ENCODE measurements at places on chromosomes 16 and 17.

- no peak for DNase-seq
Observed at GRCh38 chr17:74134991-74135390, 68.5 kb upstream of the RPL38 start.

GRCh38 chr17:6346156-6346786, 88.7 kb downstream of the AIPL1 start:
- DNase-seq, result no peak

GRCh38 chr16:69691980-69692911, 34.1 kb downstream of the NQO1 start:
- no peak for DNase-seq

- DNase-seq, result no peak
Observed at GRCh38 chr17:34178092-34178491, 77.0 kb upstream of the CCL2 start.

GRCh38 chr17:39678340-39679116, 9.3 kb downstream of the PGAP3 start:
- DNase-seq, result no peak

DNA sequence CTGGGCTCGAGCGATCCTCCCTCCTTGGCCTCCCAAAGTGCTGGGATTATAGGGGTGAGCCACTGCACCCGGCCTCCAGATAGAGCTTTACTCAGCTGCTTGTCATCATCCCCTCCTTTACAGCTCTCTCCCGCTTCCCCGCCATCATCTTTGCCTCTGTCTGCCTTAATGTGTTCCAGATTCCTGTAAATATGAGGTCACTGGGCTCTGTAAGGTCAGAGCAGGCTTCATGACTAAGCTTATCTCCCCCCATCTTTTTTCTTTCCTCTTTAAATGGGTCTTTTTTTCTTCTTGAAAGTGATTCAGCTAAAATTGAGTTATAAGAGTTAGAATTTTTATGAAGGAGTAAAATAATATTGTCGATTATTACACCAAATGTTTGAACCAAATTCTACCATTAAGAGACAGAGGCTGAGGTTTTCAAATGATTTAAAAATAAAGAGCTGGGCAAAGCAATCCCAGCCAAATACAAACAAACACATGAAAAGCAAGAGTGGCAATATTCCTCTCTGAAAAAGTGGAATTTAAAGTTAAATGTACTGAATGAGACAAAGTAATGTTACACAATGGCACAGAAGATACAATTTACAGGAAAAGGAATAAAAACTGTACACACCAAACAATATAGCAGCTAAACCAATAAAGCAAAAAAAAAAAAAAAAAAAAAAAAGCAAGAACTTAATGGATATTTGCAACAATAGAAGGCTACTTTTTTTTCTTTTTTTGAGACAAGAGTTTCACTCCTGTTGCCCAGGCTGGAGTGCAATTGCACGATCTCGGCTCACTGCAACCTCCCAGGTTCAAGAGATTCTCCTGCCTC, 62.1 kb downstream of the CRISPLD2 start:
- no peak for DNase-seq

DNA sequence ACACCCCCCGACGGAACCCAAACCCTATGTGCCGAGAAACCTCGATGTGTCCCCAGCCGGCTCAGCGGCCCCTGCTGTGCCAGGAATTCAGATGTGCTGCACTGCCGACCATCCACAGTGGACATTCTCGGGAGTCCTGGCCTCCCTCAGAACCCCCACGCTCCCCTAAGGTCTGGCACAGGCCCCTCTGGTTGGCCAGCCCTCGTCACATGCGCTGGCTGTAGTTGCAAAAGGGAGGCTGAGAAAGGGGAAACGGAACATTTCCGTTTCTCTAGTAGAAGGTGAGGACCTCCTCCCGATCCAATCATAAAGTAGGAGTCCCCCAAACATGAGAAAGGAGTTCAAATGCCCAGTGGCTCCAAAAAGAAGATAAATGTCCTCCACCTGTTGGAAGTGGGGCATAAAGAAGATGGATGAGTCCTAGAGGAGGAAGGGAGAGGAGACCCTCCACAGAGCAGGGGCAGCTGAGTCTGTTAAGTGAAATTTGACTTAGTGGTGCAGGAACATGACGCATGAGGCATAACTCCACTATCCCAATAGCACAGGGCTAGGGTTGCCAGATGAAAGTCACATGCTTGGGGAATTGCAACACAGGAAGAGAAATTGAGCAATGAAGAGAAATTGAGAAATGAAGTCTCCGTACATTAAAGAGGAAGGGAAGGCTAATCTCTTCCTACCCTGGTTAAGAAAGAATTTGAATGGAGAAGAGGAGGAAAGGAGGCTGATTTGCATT, 49.3 kb upstream of the WSB1 start:
- DNase-seq, result no peak

DNA sequence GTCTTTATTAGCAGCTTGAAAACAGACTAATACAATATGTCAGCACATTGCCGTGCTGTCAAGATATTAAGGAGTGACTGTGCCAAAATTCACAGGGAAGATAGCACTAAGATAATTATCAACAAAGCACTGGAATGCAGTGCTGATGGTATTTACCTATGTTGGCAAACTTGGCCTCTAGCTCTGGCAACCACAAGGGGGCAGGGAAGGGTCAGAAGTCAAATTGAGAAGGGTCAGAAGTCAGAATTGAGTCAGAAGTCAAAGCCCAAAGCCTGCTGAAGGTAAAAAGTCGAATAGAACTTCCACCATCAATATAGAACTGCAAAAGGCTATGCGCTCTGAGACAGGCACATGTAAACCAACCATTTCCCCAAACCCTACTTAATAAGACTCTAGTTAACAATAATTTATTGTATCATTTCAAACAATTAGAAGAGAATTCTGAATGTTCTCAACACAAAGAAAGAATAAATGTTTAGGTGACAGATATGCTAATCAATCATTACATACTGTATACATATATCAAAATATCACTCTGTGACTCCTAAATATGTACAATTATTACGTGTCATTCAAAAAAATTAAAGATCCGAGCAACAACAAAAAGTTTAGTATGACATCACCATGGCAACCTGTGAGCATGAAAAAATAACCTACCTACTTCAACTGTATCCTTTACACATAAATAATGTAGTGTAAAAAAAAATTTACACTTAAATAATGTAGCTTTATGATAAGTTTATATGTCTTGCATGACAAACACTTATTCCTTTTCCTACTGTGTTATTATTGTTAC, 916.1 kb downstream of the KCNJ2 start:
- DNase-seq, result peak; percentile 1

DNA sequence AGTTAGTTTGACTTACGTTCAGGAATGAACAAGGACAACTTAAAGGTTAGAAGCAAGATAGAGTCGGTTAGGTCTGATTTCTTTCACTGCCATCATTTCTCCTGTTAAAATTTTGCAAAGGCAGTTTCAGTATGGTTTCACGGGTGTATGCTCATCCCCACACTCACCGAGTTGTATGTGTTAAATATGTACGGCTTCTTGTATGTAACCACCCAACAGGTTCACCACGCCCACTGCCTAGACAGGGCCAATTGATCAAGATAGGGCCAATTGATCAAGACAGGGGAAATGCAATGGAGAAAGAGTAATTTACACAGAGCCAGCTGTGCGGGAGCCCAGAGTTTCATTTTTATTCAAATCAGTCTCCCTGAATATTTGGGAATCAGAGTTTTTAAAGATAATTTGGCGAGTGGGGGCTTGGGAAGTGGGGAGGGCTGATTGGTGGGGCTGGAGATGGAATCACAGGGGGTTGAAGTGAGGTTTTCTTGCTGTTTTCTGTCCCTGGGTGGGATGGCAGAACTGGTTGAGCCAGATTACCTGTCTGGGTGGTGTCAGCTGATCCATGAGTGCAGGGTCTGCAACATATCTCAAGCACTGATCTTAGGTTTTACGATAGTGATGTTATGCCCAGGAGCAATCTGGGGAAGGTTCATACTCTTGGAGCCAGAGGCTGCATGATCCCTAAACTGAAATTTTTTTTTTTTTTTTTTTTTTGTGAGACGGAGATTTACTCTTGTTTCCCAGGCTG, 62.4 kb upstream of the PLCG2 start:
- DNase-seq, result no peak

GRCh38 chr17:45676695-45677094, 107.4 kb upstream of the CRHR1 start:
- no peak for DNase-seq

DNA sequence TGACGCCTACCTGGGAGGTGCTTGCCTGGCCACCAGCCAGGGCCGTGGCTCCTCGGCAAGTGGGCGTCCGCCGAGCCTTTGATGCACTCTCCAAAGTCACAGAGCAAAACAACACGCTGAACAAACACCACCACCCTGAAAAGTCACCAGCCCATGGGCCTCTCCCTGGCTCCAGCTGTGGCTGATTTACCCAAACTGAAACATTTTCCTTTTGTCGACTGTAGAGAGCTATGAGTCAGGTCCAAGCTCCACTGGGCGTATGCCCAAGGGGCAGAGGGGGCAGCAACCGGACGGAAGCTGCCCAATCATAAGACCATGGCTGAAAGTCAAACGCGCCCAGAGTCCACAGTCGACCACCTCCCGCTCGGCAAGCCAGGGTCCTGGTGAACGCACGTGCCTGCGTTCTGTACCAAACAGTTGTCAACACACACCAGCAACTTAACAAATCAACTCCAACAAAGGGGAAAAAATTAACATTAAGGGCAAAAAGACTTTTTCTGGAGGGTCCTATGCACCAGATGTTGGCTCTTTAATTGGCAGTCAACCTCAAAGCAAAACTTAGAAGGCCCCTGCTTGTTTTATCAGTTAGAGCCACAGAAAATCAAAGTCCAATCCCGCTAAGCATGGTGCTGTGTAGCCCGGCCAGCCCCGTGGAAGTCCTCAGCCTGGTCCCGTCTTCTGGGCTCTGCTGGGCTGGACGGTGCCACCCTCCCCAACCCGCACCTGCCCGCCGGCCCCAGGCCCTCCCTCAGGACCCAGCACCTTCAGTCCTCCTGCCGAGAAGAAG, 47.3 kb downstream of the TBC1D16 start:
- no peak for DNase-seq

- DNase-seq, result no peak
Observed at GRCh38 chr17:73262676-73263642, 1.3 kb upstream of the CPSF4L start.

Measured in DMS 273 treated with DMSO at 0.1 percent for 48 hours (cell line).